Stomach (tissue), 19 donors: ENCODE measurements at places on chromosomes 11 and 22.

DNA sequence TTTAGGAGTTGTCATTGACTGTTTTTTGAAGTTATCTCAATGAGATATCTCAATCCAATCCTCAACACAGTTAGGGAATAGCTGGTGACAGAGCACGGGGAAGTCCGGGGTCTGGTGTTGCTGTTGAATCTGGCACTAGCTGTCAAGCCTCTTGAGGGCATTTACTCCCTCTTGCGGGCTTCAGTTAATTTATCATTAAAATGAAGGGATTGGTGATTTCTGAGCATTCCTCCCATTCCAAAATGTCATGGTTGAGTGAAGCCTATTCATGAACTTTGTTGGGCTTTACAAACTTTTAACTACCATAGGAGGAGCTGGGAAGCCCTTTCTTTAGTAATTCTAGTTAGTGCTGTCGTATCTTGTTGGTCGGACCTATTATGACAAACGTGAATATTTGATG lies 40.2 kb downstream of the UVRAG start:
- DNase-seq, result no peak

DNA sequence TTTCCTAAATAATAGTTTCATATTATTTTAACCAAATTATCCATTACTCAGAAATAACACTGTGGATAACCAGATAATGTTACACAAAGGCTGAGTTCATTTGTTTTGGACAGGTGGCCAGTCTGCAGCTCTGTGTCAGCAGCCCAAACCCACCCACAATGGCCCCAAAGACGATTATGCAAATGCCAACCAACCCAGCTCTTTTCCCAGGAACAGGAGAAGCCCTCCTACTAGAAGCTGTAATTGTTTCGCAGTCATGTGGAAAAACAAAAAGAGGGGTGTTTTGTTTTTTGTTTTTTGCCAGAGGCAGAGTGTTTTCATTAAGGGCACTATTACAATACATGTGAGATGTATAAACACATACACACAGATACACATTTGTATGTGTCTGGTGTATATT lies 102.1 kb downstream of the FCHSD2 start:
- no peak for DNase-seq

GRCh38 chr11:123457187-123457770 lies 27.2 kb downstream of the GRAMD1B start:
- DNase-seq, result no peak

DNA sequence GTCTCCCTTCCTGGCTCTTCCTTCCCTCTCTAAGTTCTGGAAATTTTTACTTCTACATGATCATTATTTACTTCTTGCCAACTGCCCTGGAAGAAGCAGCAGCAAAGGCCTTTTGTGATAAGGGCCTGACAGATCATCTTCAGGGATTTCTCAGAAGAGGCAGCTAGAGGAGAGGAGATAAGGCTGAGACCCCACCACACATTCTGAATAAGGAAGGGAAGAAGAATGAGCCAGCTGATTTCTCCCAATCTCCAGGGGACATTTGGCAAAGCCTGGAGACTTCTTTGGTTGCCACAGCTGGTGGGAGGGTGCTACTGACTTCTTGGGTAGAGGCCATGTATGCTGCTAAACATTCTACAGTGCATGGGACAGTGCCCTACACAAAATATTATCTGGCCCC lies 122.4 kb upstream of the OR9Q1 start:
- DNase-seq, result no peak

- no peak for DNase-seq
These were observed 50.2 kb downstream of the LINC01488 start for GRCh38 chr11:69531717-69532088.

DNA sequence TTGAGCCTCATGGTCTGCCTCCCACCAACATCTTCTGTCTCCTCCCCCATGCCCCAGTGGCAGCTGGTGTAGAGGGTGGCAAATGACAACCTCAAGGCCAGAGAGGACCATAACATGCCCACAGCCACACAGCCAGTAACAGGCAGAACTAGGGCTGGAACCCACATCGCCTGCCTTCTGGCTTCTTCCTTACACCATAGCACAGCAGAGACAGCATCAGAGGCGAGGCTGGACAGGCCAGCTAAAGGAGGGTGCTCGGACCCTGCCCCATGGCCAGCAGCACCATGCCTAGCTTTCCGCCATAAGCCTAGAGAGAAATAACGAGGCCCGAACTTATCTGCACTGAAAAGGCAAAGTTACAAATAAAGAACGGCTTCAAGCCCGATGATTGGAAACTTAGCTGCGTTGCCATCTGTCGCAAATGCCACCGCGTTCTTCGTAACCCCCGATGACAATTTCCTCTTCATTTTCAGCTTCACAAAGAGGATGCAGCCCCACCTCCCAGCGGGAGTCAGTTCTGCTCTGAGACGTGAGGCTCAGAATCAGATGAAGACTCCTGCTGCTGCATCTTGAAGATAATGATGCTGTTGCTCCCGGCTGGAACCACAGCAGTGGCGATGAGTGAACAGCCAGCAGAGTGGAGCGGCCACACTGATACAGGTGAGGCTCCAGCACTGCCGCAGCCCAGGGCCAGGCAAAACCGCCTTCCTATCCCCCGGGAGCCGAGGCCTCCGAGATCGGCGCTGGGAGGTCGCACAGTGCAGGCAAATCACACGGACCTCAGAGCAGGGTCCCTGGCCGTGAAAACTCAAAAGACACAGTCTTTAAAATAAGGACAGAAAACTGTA lies 73.8 kb upstream of the RTL6 start:
- no peak for DNase-seq

DNA sequence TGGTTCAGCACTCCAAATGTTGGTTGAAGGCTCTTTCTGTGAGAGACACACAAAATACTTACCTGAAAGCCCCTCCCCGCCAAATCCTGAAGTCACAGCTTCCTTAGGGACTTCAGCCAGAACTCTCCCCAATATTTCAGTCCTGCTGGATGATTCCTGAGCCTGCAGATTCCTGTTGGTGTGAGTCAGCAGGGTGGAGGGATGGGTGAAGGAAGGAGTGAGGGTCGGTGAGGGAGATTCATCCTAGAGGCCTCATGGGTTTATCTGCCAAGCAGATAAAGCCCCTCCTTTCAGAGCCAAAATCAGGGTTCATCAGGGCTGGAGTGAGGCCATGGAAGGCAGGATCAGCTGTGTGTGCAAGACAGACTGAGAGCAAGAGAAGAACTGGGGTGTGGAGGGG lies 37.9 kb downstream of the SMIM38 start:
- DNase-seq, result no peak

DNA sequence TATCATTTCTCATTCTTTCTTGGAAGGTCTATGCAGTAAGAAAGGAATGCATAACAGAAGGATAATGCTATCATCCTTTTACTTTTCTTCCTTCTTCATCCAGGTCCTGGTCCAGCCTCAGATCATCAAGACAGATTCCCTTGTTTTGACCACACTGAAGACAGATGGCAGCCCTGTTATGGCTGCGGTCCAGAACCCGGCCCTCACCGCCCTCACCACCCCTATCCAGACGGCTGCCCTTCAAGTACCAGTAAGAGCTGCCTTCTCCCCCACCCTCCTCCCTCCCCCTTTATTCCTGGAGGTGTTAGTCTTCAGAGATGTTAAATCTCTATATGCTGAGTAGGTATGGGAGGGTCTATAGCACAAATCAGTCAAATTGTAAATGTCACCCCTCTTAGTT lies 37.9 kb downstream of the SREBF2 start:
- no peak for DNase-seq
